Hematopoietic multipotent progenitor cell (in vitro differentiated cells): ENCODE measurements at places on chromosomes 5 and 9. TPM values are rescaled to one million over a fixed set of nuclear protein-coding genes. Genes with fewer than 3 reads are reported as not detected.

Gene TJP2
- 34.7 TPM for total RNA-seq

DNA sequence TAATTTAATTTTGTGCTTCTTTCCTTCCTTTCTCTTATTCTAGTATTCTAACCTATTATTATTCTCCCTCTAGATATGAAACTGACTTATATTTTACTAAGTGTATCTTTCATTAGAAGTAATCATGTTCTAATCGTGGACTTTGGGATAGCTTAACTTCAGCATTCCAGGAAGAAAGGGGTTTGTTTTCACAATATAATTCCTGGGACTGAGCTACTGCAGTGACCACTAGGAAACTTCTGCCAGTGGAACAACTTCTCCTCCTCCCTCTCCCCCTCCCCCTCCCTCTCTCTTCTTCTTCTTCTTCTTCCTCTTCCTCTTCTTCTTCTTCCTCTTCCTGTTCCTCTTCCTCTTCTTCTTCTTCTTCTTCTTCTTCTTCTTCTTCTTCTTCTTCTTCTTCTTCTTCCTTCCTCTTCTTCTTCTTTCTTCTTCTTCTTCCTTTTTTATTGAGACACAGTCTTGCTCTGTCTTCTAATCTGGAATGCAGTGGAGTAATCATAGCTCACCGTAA, 127.9 kb downstream of the NNT start:
- no peak for DNase-seq

DNA sequence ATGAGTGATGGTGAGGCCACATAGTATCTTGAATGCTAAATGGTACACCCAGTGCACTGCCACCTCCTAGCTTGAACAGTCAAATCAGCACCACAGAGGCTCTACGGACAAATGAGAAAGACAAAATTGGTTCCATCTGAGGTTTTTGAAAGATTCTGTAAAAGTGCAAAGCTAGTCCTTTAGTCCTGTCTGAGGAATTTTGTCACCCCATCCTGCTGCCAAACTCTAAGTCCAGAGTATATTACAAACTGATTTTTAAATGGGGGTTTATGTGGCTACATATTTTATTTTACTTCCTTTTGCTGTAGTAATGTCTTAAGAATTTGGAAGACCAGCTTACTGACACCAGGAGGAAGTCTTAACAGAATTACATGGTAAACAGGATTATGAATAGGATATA, 7.7 kb downstream of the FREM1 start:
- no peak for DNase-seq

DNA sequence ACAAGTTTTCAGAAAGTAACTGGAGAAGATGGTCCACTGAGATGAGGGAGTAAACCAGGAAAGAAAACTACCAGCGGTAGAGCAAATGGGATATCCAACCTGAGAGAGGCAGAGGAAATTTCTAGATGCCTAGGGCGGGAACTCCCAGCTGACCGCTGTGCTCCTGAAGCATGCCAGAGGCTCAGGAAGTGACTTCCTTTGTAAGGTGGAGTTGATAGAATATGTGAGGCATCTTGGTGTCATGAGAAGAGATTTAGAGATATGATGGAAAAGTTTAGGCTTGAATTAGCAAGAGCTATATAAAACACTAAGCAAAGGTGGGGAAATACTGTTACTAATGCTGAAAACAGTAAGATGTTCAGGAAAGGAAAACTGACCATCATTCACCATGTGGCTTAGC, 124.1 kb downstream of the C9orf152 start:
- no peak for DNase-seq

DNA sequence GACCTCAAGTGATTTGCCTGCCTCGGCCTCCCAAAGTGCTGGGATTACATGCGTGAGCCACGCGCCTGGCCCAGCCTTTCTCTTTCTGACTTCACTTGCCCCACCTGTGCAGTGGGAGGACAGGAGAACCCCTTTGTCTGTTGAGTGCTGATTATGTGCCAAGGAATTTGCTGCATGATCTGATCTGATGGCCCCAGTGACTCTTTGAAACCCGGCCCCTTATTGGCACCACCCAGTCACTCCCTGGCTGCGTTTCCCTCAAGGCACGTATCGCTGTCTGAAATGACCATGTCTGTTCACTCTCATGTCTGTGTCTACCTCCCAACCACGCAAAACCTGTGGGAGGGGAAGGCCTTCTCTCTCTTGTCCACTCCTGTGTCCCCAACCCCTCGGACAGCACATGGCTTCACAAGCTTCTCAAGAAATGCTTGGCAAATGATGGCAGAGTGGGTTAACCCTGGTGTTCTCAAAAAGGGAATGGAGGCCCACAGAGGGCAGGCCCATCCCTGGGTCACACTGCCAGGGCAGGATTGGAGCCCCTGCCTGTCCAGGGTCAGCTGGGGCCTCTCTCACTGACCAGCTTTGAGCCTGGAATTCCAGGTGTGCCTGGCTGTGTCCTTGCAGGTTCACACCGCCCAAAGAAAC, 21.9 kb downstream of the NEK6 start:
- DNase-seq: no peak
